NCI-H524 treated with DMSO at 0.1 percent for 48 hours (cell line): ENCODE measurements at places on chromosomes 16 and 17.

GRCh38 chr17:48192321-48192731 lies 84.8 kb downstream of the SNX11 start:
- DNase-seq: no peak

- DNase-seq: no peak
Measured at GRCh38 chr17:78239489-78239931, 8.1 kb downstream of the TMEM235 start.

DNA sequence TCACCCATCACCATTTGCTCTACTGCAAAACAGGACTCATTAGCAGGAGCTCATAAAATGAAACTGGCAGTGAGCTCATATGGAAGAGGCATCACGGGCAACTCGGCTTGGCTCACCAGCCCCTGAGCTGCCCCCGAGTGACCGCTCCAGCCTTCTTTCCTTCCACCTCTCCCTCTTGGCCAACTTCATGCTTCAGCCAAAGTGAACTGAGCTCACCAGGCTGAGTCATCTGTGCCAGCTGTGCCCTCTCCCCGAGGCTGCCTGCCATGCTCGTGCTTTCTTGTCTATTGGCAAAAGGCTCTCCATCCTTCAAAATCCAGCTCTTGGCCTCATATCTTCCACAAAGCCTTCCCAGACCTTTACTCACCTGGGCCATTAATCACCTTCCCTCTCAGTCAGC lies 391.4 kb downstream of the WWOX start:
- no peak for DNase-seq

DNA sequence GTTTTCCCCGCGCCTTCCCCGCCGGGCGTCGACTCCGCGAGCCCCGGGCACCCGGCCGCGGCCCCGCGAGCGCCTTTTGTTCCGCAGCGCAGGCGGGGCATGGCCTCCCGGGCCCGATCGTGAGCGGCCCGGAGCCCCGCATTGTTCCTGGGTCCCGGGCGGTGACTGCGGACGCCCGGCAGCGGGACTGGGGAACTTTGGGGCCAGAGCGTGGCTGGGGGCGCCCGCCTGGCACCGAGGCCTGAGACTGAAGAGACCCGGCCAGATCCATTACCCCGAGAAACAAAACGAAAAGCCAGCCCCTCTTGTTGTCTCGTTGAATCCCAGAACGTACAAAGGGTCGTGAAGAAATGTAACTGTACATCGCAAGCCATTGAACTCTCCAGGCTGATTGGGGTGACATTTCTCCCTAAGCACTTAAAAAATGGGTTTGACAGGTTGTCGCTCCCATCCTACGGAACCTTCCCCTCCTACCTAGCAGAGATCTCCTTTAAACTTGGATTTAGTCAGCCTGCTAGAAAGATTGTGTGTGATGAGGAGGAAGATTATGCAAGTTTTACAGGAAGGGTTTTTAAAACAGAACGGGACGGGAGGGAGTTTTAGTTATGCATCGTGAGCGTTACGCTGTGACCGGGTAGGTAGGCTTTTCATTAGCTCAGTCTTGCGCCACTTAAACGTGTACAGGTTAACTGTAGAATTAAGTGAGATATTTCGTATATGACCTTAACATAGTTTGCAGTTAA lies 825 bp downstream of the METTL9 start:
- DNase-seq: no peak

DNA sequence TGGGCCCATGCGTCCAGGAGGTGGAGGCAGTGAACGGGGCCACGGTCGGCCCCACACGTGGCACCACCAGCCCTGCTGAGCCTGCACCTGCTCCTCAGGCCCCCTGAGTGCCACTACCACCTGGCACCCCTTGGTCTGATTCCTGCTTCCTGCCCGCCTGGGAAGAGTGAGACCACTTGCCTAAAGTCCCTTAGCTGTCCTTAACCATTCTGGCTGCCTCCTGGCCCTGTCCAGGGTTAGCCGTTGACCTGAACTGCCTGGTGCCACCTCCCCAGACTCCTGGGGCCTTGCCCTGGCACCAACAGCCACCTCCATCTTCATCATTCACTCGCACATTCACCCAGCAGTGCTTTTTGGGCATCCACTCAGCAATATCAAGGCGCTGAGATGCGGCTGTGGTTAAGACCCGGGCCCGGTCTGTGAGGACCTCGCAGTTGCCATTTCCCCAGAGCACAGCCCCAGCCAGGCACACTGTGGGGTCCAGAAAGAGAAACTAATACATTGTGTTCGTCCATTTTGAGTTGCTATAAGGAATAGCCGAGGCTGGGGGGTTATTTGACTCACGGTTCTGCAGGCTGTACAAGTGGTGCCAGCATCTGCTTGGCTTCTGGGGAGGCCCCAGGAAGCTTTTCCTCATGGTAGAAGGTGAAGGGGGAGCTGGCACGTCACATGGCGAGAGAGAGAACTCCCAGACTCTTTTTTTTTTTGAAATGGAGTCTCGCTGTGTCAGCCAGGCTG lies 318.4 kb downstream of the SEC14L1 start:
- DNase-seq: no peak

DNA sequence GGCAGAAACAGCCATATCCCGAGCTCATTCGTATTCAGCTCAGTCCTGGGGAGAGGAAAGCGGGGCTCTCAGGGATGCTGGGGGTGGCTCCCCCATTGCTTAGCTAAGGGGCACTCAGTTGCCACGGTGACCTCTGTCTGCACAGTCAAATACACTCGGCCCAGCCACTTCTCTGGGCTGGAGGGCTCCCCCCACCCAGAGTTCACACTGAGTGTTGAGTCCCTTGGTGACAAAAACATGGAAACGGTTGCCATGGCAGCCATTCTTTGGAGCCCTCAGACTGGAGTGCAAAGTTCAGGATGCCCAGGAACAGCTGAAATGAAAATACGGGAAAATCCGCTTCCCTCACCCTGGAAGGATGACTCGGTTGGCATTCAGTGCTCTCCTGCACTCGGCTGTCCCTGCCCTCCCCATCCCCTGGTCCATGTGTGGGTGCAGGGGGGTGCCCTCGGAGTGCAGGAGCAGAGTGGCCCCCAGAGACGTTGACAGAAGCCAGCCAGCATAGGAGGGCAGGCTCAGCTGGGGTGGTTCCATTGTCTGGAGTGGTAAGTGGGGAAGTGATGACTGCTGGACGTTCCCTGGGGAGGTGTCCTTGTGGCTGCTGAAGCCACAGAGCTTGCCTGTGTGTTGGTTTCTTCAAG lies 216.5 kb downstream of the NTN1 start:
- no peak for DNase-seq

DNA sequence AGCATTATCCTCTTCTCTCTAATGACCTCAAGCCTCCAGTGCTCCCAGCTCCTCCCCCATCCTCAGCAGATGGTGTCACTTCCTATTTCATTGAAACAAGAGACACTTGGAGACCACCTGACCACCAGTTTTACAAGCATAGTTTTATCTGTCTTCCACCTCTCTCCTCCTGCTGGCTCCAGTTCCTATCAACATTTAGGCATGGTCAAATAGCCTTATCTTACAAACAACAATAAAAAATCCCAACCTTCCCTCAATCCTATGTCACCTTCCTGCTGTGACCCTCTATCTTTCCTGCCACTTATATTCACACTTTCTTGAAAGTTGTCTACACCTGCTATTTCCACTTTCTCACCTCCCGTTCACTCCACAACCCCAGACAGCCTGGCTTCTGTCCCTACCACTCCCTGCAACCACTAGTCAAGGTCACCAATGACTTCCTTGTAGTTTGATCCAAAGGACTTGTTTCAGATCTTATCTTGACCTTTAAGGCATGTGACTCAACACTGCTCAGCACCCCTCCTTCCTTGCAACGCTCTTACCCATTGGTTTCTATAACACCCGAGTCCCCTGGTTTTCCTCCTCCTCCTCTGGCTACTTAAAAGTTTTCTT lies 4.3 kb upstream of the NTN1 start:
- DNase-seq: peak; percentile 11

GRCh38 chr17:51260237-51261023 lies at the start of gene UTP18:
Gene UTP18 (plus strand): TSS chr17:51260546. CDS start chr17:51260585, 39 bp downstream.
- DNase-seq: peak; percentile 83

- no peak for DNase-seq
Measured at GRCh38 chr17:79162012-79162963, 87.7 kb downstream of the ENGASE start.

DNA sequence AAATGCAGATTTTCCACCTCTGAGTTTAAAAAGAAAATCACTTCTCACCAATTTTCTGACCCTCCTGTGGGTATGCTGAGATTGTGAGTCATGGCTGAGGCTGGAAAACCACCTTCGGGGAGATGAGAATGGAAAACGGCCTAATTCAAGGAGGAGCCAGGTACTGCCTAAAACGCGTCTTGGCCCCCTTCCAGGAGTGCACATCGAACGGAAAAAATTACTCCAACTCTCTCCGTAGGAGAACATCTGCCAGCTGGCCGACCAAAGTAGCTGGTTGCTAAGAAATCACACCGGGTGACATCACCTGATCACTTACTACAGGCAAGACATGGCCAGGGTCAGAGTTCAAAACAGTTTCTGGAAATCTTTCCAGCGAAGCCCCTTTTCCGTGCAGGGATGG lies 107.6 kb downstream of the ZNF423 start:
- peak; percentile 61 for DNase-seq

DNA sequence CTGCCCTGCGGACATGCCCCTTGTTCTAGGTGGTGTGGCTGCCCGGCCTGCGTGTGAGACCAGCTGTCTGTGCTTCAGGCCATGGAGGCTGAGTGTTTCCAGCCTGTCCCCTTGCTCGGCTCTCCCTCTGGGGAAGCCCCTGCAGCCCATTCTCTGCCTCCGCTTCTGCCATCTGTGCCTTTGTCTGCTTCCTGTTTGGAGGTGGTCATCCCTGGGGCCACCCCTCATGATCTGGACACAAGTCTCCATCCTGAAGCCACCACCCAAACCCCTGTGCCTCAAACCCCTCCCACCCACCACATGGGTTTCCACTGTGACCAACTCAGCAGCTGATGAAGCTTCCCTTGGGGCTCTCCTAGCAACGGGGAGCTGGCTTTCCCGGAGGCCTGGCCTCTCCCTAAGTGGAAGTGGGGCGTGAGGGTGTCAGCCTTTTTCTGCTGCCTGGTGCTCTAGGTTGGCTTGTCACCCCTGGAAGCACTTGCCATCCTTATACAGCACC lies 184.9 kb downstream of the SEC14L1 start:
- DNase-seq: no peak
